ENCODE measurements at places on chromosomes 6 and 20.

DNA sequence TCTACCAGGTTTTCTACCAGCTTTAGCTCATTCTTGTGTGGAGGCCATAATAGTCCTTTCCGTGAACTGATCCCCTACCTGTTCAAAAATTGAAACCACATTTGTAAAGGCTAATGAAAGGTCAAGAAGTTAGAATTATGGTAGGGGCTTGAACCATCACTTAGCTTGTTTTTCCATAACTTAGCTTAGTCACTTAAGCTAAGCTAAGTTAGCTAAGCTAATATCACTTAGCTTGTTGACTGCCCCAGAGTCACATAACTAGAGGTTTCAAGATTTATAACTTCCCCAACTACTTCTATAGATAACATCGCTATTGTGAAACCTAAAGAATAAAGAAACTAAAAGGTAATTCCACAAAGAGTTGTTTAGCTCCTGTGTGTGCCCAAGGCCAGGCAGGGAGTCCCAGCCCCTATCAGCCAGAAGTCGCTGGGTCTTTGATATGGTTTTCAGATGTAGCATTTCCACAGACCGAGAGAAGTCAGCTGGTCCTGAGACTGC, 131.8 kb downstream of the VEGFA start:
- DNase-seq = peak; percentile 38

DNA sequence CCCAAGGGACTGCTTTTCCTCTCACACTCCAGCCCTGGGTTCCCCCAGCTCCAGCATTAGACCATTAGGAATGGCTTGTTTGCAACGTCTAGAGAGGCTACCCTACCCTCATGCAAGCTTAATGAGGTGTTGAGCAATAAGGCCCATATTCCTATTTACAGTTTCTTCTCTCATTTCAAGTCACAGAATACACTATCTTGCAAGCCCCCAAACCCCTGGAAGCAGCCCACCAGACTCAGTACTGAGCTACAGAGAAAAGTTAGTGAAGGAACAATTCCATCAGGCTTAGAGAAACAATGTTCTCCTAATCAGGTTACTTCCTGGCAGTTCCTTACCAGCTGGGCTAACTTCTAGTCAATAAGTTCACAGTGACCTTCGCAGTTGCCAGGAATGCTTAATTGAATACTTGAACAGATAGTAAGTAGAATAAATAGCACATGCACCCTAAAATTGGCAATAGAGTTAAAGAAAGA, 606.5 kb upstream of the NOX3 start:
- no peak for DNase-seq

DNA sequence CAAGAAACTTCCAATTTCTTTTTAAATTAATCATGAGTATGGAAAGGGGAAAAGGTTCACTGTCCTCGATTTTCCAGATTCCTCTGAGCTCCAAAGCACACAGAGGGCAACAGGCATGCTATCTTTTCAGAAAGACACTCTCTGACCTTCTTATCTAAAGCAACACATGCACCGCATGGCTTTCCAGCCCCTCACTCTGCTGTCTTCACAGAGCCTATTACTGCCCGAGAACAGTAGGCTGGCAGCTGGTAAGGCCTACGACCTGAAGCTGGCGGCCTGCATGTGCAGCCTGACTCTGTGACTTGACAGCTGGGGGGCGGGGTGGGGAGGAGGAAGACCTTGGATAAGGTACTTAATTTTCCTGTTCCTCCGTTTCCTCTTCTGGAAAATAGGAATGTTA, 86.3 kb downstream of the ELOVL4 start:
- DNase-seq = no peak

DNA sequence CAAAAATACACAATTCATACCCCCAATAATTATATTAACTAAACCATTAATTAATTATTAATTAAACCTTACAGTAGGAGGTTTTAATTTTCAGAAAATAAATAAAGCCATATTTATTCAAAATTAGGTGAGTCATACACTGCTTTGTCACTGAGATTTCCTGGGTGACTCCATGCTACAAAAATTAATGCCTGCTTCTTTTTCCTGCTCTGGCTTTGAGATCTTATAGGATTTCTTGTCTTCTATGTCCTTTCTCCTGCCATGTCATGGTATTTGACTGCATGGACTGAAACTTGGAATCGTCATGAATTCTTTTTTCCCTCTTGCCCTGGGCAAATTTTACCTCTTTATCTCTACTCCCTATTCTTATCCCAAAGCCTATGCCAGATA, 133.2 kb downstream of the PHACTR1 start:
- no peak for DNase-seq
